ENCODE measurements at places on chromosomes 4 and X.

DNA sequence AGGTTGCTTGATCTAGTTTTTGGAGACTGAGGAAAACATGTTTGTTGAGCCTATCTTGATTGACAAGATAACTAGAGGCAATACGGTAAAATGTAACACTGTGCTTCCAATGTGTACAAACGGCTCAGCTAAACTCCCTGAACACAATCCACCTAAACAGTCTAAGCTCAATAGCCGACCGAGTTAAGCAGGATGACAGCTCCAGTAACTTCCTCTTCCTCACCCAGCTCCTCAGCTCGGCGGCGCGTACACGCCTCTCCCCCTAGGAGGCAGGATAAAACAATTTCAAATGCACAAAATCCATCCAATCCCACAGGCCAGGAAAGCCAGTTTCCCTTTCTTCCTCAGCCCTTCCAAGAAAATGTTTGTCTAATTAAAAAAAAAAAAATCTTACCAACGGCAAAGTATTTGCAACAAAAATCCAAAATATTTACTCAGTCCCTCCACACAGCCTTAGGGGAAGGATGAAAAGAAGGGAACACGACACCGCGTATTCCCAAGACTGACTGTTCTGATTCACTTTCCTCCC, 1.0 kb downstream of the CNOT6L start:
- DNase-seq, result no peak

GRCh38 chrX:38437093-38437492, 84.7 kb downstream of the OTC start:
- DNase-seq, result no peak

- no peak for DNase-seq
Observed at GRCh38 chr4:76197971-76198410, 15.6 kb downstream of the SCARB2 start.

- no peak for DNase-seq
Observed at GRCh38 chr4:185002784-185003183, 15.5 kb upstream of the HELT start.

DNA sequence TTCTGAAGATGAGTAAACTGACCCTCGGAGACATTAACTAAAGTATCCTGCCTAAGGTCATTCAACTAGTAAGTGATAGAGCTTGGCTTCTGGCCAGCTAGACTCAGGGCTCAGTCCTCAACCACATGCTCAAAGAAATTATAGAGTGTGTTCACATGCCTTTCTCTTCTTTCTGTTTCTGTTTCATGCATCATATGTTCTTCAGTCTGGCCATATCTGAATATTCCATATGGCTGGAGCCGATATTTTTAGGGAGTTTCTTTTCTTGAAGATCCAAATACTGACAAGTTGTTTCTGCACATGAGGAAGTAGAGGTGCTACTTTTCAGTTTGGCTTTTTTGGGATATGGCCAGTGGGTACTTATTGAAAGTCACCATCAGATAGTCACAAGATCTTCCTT, 44.9 kb downstream of the MMRN1 start:
- no peak for DNase-seq

DNA sequence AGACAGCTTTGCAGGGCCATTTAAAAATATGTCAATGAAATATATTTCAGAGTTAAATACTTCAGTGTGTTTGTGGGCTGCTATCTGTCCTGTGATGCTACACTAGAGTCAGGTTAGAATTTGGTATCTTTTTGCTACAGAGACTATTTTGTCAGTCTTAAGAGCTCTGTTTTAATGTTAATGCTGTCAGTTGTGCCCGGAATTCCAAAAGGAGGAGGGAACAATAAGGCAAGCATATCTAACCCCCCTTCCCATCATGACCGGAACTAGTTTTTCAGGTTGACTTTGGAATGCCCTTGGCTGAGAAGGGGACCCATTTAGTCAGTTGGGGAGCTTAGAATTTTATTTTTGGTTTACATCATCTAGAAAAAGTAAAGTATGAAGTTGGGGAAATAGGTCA, 34.9 kb upstream of the SLC25A4 start:
- DNase-seq, result no peak

DNA sequence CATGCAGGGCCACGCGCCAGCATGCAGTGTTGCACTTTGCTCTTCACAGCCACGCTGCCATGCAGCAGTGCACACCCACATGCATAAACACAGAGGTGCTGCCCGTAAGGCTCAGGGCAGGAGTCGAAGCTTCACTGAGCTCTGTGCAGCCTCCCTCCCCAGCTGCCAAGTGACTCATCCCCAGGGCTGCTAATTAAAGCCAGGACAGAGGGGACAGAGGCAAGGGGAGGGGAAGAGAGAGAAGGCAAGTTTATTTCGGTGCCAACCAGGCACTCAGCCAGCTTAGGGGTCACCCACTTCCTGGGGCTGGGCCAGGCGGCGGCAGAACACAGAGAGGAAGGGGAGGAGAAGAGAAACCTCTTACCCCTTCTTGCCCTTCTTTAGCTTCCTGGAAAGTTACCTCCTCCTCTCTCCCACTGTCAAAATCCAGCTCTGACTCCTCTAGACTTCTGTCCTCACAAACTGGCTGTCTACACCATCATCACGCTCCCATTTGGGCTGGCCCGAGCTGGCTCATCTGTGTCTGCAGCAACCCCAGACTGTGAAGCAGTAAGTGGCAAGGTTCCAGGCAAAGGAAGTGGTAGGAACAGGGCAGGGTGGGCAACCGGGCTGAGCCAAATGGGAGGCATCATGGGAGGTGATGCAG, 6.2 kb upstream of the IQSEC2 start:
- DNase-seq, result peak; percentile 3

DNA sequence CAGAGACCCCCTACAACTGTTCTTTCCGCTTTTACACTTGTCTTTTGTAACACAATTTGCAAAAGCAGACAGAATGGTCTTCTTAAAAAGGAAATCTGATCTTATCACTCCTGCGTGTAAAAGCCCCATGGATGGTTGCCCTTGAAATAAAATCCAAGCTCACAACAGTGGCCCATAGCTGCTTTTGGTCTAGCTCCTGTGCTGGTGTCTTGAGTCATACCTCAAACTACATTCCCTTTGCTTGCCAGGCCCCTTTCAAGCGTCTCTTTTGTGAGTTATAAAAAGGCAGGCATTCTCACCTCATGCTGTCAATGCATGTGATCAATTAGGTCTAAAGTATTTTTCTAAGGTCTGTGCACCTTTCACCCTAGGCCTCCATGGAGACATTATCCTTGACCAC, 27.6 kb downstream of the HPGD start:
- DNase-seq, result no peak

DNA sequence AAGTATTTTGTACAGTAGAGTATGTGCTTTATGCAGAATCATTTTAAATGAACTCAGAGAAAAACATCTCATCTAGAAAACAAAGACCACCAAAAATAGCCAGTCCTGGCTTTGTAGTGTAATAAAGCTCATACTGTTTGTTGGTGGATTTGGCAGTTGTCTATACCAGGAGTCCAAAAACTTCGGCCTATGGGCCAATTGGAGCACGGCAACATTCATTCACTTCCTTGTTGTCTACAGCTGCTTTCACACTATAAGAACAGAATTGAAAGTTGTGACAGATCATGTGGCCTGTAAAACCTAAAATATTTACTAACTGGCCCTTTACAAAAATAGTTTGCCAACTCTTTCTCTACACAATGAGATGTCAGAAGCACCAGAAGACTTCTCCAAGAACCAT, 5.3 kb downstream of the FBXW7 start:
- DNase-seq, result no peak

GRCh38 chr4:117983541-117984365, 50.5 kb upstream of the NDST3 start:
- DNase-seq, result no peak

DNA sequence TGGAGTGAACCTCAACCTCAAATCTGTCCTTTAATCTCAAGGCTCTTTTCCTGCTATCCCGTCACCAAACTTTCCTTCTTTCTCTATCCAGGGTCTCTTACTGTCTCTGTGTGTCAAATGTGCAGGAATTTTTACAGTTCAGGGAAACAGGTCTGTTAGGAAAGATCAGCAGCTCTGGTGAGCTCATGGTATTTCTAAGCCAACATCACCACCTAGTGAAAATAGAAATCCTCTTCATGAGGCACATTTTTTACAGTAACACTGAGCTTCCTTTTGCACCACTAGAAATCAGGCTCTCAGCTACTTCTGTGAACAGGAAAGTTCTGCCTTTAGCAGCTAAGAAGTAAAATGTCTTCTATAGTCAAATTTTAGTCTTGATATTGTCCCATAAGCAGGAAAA, 39.6 kb downstream of the NUDT11 start:
- no peak for DNase-seq

DNA sequence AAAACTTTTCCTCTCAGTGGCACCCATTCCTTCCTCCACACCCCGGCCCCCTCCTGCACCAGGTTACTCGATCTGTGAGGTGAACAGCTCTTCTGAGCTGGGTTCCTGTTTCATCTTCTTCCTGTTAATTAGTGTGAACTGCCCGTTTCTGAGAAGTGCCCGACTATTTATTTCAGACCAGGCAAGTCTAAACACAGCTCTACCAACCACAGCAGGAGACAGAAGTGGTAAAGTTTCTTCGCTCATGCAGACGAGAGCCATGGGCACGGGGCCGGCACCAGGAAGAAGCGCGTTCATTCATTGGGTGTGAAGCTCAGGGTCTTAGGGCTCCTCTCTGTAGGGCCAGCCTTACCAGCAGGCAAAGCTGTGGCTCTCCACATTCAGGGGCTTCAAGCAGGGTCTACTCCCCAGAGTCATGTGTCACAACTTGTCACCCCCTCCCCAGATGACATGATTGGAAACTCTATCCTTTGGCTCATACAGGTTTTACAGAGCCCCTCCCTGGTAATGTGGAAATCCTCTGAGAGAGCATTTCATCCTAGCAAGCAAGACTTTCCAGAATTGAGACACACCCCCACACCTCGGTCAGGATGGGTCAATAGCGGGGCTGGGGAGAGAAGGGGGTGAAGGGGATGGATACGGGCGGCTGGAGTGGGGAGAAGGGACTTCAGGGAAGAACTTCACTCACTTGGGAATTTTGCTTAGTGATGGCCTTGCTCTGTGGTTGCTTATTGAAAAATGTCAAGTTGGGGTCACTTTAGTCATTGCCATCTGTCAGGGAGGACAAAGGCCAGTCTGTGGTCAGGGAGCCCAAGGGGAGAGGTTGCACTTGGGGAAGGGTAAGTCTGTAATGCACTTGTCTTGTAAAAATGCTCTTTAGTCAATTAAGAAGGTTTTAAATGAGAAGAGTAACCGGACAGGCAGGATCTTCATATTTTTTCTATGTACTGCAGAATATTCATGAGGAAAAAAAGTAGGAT, 121.6 kb upstream of the TRIM2 start:
- DNase-seq, result no peak

- no peak for DNase-seq
Observed at GRCh38 chr4:56859841-56860240, 38.3 kb upstream of the SPINK2 start.

- no peak for DNase-seq
Observed at GRCh38 chr4:104896660-104897645, 249.7 kb upstream of the TET2 start.

GRCh38 chrX:10582215-10582733, 38.1 kb downstream of the MID1 start:
- DNase-seq, result no peak

- no peak for DNase-seq
Observed at GRCh38 chr4:8617486-8618040, 25.0 kb downstream of the CPZ start.

GRCh38 chrX:2548711-2549423, 48.1 kb upstream of the DHRSX start:
- DNase-seq, result no peak

DNA sequence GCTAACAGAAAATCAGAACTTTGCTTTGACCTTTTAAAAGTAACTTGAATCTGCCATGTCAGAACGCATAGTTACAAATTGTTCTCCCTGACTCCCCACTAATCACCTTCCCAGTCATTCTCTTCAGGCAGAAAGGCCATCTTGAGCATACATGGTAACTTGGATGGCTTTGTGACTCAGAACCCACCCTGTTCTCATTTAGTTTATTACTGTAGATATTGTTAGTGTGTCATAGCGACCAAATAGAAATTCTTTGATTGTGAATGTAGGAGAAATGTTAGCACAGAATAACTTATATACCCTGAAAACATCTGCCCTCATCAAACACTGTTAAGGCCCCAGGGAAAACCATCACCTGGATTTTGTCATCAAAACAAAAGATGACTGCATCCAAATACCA, 382.0 kb downstream of the MAGEB5 start:
- no peak for DNase-seq

DNA sequence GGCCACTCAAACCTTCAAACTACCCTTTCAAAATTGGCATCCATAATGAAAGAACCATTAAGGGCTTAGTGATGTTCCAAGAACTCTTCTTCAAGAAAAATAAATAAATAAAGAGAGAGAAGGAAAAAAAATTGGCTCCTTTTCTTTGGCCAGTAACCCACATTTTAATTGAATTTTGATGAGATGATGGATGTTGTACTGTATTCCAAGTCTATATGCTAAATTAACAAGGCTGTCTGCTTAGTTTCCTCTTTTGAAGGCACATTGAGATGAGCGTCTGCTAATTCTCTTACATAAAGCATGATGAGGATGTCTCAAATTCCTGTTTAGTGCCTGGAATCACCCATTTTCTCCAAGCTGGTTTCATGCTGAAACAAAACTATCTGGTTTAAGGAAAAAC, 33.4 kb downstream of the PHOX2B start:
- no peak for DNase-seq

All from activated CD8-positive, alpha-beta memory T cell treated with anti-CD3 and anti-CD28 coated beads for 1 hour (primary cell).